Fibroblast of skin of right biceps (primary cell): ENCODE measurements at places on chromosomes 1 and 21.

DNA sequence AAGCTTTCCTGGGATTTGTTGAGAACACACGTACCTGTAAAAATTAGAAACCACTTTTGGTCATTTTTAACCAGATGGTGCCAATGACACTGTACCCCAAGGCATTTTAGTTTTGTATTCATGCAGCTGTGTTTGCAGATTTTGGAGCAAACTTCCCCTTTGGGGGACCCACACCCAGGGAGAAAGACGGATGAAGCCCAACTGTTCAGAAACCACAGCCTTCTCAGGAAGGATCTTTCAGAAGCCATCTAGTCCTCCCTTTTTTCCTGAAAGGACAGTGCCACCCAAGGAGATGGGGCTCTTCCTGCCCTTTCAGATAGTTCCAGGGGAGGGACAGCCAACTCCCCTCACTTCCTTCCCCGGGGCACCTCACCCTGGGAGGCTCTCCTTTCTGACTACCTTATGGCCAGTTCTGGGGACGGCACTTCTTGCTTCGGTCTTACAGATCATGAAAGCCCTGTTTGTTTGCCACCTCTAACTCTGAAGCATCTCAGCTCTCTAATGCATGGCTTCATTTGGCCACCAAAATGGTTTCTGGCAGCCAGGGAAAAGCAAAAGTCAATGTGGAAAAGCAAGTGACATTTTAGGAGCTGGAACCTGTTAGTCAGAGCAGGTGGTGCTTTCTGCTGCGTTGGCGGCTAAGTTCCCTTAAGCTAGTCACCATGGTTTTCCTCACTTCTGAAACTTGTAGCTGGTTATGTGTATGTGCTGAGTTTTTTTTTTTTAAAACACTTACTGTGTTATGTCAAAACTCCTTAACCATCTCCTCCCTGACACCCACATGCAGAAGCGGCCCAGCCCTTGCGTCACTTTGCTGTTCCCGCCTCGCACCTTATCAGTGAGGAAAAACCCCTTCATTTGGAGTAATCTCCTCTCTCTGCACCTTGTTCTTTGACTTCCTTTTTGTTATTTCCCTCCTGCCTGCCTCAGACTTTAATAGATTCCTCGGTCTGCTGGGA, 10.1 kb downstream of the TMCC2 start:
- DNase-seq, result no peak

- DNase-seq, result no peak
Observed at GRCh38 chr1:214475331-214475730, 76.1 kb downstream of the PTPN14 start.

DNA sequence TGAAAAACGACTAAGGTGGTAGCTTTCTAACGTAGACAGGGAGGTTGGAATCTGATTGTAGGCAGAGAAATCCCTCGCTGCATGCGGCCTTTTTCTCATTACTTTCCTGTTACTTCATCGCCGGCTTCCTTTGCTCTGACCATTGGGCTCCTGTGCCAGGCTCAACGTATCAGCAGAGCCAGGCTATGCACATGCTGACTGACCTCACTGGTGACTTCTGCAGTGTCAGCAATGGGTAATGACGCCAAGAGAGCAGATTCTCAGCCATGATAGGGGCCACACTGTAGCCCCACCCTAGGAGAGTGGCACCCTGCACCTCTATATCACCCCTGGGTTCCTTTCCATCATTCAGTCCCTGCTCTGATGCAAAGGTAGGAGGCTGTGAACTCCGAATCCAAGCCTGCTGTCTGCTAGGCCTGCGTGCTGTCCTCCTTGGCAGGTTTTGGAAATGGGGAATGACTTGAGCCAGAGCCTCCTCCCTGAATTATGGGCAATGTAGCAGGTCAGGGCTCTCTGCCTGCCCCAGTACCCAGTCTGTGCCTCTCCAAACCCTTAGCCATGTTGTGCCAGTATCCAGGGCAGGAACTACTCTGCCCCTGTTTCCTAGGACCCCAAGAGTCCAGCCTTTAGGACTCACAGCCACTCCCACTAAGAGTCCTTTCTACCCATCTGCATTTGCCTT, 11.4 kb downstream of the PPFIA4 start:
- no peak for DNase-seq

GRCh38 chr21:38170283-38170682, 86.5 kb upstream of the KCNJ15 start:
- peak; percentile 65 for DNase-seq

DNA sequence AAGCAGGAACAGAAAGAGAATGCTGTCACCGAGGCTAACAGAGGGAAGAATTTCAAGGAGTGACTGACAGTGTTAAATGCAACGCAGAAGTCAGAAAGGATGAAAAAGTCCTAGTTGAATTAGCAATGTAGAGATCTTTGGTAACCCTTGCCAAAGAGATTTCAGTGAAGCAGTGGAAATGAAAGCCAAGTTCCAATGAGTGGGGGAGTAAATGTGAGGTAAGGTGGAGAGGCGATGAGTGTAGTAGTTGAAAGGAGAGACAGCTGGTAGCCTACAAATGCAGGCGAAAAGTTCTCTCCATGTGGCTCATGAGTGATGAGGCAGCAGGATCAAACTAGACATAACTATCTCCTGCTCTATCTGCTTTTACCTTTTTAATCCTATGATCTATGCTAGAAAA, 74.6 kb upstream of the IPO9 start:
- peak; percentile 52 for DNase-seq

GRCh38 chr1:206430031-206430983, 40.0 kb upstream of the IKBKE start:
- DNase-seq, result peak; percentile 71

DNA sequence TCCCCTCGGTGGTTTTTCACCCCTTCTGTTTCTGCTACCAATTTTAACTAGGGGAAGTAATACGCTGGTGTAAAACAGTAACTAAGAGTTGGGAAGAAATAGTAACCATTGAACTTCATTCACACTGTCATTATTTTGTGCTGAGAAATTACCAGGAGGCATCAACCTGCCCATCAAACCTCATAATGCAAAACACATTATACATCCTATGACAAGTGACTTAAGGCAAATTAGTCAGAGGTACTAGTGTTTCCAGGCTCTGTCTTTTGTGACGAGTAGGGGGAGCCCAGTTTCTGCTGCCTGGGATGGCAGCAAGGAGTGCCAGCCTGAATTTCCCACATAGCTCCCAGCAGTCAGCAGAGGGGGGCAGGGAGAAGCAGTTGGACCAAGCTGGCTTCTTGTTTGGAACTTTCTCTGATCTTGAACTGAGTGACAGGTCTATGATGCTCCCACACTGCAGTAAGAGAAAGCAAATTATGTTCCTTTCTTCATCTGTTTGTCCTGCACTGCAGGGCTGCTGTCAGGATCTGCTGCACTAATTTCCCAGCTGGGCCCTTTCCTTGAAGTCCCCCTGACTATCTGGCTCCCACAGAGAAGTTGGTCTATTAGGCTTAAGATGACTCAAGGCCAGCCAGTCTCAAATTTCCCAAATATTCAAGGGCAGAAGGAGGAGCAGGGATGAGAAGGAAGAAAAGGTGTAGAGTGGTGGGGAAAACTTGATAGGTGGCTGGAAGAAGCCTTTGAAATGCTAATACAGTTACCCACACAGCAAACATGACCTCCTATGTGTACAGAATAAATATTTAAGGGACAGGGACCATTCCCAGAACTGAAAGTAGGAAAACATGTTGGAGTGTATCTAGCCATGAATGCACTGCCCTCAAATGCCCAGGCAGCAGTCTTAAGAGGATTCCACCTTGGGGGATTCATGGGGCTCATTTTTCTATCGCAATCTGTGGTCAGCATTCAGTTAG, 322.8 kb downstream of the SEC16B start:
- no peak for DNase-seq

- no peak for DNase-seq
Observed at GRCh38 chr1:11558871-11559590, 80.1 kb downstream of the DISP3 start.

- DNase-seq, result peak; percentile 10
Observed at GRCh38 chr1:83860490-83861221, 138.3 kb downstream of the TTLL7 start.

DNA sequence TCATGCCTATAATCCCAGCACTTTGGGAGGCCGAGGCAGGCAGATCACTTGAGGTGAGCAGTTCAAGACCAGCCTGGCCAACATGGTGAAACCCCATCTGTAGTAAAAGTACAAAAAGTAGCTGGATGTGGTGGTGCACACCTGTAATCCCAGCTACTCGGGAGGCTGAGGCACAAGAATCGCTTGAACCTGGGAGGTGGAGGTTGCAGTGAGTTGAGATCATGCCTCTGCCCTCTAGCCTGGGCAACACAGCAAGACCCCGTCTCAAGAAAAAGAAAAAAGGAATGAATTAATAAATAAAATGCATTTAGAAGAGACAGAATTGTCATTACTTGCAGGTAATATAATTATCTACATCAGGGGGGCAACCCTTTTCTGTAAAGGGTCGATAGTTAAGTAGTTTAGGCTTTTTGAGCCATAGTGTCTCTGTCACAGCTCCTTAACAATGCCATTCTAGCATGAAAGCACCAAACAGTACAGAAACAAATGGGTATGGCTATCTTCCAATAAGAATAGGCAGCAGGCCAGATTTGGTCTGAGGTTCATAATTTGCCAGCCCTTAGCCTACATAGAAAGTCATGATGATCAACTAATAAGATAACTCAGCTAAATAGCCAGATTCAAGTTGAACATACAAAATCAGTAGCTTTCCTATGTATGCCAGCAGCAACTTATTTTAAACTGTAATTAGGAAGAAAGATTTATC, 56.8 kb downstream of the RPRD2 start:
- peak; percentile 5 for DNase-seq

- DNase-seq, result no peak
Observed at GRCh38 chr21:42880352-42880751, 1.0 kb upstream of the WDR4 start.

GRCh38 chr1:61892977-61893376, 150.7 kb downstream of the PATJ start:
- DNase-seq, result no peak
